Stimulated activated CD8-positive, alpha-beta memory T cell treated with anti-CD3 and anti-CD28 coated beads, Interleukin-4, amount 100 ng/mL, for 1 hour (primary cell): ENCODE measurements at places on chromosomes 5 and 9.

DNA sequence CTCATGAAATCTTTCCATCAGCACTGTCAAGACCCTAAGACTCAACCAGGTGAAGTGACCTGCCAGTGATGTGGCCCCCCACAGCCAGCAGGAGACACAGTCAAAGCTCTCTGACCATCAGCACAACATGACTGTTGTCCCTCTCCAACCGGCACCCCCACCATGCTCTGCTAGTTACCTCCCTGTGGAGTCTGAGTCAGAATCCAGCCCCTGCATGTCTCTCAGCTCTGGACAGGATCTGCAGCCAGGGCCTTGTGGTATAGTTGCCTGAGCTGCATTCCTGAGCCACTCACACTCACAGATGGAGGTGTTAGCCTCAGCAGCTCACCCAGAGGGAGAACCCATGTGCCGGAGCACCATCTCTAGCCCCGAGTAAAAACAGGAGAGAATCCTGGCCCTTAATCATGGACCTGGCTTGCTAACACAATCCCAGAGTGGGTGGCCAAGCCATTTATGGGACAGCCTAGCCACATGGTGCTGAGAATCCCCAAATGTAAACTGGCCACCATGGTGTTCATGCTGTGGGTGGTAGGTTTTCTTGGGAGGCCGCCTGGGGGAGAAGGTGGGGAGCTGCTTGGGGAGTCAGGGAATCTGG lies 237.8 kb downstream of the PAPPA start:
- no peak for DNase-seq

DNA sequence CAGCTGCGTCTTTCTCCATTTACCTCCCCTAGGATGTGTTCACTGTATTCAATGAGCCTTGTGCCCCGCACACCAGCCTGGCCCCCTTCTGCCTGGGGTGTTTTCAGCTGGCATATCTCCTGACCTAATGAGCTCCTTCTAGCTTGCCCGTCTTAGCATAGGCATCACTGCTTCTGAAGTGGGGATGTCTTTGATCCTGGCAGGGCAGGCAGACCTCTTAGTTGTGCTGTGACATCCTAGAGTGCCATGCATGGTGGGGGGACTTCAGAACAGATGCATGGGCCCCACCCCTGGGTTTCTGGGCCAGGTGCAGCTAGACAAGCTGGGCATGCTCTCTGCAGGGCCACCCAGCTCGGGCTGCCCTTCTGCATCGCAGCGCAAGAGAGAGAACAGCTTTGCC lies 172.7 kb downstream of the GADD45G start:
- no peak for DNase-seq

DNA sequence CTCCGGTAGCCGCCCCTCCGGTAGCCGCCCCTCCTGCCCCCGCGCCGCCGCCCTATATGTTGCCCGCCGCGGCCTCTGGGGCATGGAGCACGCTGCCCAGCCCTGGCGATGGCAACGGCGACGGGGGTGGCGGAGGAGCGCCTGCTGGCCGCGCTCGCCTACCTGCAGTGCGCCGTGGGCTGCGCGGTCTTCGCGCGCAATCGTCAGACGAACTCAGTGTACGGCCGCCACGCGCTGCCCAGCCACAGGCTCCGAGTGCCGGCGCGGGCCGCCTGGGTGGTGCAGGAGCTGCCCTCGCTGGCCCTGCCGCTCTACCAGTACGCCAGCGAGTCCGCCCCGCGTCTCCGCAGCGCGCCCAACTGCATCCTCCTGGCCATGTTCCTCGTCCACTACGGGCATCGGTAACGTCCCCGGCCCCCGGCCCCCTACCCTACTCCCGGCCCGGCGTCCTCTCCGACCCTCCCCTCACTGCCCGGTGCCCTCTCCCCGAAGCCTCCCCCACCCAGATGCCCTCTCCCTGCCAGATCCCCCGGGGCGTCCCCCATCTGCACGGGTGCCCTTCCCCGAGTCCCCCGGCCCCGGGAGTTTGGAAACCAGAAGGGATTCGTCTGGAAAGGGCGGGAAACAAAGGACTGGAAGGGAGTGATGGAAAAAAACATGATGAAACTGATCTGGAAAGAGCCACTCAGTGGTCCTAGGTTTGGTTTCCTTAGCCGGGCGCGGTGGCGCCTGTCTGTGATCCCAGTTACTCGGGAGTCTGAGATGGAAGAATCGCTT lies 417 bp downstream of the SRD5A1 start:
- no peak for DNase-seq

DNA sequence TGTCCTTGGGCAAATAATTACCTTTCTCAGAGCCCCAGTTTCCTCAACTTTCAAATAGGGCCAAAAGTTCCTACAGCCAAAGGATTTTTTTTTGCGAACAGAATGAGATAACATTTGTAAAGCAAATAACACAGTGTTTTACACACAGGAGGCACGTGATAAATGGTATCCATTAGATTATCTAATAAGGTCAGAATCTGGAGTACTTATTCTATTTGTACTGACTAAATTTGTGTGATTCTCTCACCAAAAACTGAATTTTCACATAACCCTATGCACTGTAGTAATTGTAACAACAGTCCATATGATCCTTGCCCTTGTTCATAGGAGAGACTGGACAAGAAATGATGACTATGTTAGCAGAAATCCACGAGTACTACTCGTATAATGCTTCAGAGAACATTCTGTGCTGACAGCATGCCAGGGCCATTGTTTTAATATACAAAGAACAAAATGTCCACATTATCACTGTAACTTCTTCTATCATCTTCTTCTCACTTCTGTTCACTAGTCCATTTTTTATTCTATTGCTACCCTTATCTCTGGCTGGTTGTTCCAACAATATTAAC lies 13.9 kb upstream of the FEM1C start:
- DNase-seq = no peak

GRCh38 chr5:156109317-156110023 lies 217.5 kb upstream of the SGCD start:
- no peak for DNase-seq

DNA sequence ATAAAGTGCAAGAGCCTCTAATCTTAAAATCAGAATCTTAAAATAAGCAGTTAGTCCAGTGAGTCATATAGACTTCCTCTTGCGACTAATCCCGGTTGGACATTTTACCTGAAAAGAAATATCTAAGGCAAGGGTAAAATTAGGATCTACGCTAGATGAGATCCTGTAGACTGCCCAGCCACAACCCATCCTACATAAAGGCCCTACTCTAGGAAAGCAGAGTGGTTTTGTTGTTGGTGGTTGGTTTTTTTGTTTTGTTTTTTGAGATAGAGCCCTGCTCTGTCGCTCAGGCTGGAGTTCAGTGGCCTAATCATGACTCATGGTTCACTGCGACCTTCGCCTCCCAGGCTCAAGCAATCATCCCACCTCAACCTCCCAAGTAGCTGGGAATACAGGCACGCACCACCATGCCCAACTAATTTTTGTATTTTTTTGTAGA lies 6.9 kb downstream of the TSC1 start:
- no peak for DNase-seq

DNA sequence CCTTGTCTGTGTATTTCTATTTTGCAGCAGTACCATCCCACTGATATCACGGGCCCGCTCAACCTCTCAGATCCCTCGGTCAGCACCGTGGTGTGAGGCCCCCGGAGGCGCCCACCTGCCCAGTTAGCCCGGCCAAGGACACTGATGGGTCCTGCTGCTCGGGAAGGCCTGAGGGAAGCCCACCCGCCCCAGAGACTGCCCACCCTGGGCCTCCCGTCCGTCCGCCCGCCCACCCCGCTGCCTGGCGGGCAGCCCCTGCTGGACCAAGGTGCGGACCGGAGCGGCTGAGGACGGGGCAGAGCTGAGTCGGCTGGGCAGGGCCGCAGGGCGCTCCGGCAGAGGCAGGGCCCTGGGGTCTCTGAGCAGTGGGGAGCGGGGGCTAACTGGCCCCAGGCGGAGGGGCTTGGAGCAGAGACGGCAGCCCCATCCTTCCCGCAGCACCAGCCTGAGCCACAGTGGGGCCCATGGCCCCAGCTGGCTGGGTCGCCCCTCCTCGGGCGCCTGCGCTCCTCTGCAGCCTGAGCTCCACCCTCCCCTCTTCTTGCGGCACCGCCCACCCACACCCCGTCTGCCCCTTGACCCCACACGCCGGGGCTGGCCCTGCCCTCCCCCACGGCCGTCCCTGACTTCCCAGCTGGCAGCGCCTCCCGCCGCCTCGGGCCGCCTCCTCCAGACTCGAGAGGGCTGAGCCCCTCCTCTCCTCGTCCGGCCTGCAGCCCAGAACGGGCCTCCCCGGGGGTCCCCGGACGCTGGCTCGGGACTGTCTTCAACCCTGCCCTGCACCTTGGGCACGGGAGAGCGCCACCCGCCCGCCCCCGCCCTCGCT lies 1.9 kb downstream of the LRRC26 start:
- no peak for DNase-seq

DNA sequence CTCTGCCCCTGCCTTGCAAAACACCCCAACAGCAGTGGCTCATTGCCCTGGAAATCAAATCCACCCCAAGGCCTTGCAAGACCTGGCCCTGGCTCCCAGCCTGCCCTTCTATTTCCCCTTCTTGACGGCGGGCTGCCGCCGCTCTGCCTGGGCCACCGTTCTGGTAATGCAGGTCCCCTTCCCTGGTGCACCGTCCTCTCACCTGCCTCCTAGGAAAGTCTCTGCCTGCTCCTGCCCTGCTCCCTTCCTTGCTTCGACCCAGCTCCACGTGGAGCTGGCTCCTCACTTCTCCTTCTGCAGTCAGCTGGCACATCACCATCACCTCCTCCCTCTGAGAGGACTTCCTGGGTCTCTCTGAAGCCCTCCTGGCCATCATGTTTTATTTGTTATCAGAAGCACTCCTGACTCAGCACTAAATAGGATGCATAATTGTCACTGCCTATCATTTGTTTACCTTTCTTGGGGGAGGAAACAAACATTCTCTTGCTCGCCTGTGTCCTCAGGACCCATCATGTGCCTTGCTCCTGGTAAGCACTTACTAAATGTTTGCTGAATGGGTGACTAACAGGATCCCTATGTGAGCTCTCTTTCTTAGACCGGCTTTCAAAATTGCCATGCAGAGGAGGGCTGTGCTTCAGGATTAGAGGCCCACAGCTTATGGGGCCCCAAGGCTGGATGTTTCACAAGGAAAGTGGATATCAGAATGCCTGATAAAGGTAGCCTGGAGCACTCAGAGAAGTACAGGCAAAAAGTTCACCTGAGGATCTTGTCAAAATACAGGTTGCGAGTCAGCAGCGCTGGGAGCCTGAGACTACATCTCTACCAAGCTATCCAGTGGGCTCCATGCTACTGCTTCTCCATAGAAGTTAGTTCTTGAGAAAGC lies 19.6 kb upstream of the C5orf47 start:
- DNase-seq = no peak

- no peak for DNase-seq
Observed at GRCh38 chr9:116368680-116369079, 215.1 kb downstream of the PAPPA start.

- no peak for DNase-seq
Observed at GRCh38 chr5:71907608-71908145, 188.6 kb downstream of the CARTPT start.

- DNase-seq = no peak
Observed at GRCh38 chr5:533955-534742, 9.9 kb upstream of the SLC9A3 start.

GRCh38 chr5:63262185-63262981 lies 683.8 kb downstream of the LRRC70 start:
- DNase-seq = no peak

GRCh38 chr9:100084734-100085133 lies 14.1 kb downstream of the ERP44 start:
- DNase-seq = no peak

GRCh38 chr5:134345996-134346395 lies 21.0 kb downstream of the CDKL3 start:
- DNase-seq = no peak
